Naive thymus-derived CD8-positive, alpha-beta T cell (primary cell): ENCODE measurements at places on chromosomes 13 and 19. TPM values are rescaled to one million over a fixed set of nuclear protein-coding genes. Genes with fewer than 3 reads are reported as not detected.

The KCNJ14 gene
- 2.9 TPM for total RNA-seq

The LGI4 gene
- 0.52 TPM for total RNA-seq

The HSD17B14 gene
- total RNA-seq: 0.62 TPM

DNA sequence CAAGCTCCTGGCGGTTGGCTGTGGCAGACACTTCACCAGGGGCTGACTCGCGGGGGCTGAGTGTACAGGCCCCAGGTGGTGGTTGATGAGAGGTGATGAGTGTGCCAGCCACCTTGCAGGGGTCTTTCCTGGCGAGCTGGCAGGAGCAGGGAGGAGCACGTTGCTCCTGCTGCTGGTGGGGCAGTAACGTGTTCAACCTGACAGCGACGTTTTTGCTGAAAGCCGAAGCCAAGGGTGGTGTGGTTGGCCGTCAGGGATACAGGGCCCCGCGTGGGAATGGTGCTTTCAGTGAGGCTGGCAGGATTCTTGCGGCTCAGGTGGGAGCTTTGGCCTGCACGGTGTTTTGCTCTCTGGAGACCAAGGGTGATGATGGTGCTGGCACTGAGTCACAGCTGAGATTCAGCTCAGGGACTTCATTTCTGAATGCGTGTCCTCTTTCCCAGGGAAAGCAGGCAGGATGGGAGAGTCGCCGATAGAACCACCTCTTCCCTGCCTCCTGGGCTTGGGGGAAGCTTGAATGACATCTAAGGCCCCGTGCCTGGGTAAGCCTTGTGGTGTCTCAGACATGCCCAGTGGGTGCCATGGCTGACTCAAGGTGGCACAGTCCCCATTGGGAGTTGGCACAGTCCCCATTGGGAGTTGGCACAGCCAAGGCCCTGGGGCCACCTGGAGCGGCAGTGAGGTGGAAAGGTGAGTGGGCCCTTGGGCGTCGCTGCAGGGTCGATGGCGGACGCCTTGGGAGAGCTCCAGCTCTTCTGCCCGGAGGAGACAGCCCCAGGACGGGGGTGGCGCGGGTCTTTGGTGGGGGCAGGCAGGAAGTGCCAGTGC lies 8.8 kb downstream of the DAZAP1 start:
- peaks cover 70% of the 10 kb centered on the region for H3K36me3 ChIP-seq
- H3K4me3 ChIP-seq: peak overlapping the region; percentile 30
- H3K27me3 ChIP-seq: no peaks in the 10 kb centered on the region
- H3K27ac ChIP-seq: peak overlapping the region; percentile 77
- peaks cover 66% of the 10 kb centered on the region for H3K4me1 ChIP-seq
- DNase-seq: no peak

DNA sequence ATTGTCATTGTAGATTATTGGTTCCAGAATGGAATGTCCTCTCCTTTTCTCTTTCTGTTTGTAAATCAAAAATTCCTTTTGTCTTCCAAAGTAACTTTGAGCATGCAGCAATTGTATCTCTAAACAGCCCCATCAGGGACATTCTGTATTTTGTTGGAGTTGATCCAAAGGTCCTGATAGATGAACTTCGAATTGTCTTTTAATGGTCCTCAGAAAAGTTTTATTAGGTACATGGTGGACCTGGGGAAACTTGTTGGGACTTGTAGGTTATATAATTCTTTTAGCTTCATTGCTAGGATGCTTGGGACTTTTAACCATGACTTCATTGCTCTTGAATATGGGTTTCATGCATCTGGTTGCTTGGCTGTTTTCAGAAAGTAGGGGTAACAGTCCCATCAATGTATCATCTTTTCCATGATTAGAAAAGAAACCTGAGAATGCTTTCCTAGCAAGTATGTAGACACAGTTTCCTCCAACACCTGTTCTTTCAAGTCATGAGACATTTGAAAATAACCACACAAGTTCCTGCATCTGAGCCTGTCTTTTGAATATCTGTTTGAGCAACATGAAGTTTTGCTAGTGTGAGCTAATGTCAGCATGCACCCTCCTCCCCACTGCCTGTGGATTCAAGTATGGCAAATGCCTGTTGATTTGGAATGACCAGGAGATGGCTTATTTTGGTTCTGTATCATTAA lies 413.1 kb downstream of the KCNRG start:
- DNase-seq: no peak
- peaks cover 26% of the 10 kb centered on the region for H3K4me1 ChIP-seq
- no peaks in the 10 kb centered on the region for H3K36me3 ChIP-seq

DNA sequence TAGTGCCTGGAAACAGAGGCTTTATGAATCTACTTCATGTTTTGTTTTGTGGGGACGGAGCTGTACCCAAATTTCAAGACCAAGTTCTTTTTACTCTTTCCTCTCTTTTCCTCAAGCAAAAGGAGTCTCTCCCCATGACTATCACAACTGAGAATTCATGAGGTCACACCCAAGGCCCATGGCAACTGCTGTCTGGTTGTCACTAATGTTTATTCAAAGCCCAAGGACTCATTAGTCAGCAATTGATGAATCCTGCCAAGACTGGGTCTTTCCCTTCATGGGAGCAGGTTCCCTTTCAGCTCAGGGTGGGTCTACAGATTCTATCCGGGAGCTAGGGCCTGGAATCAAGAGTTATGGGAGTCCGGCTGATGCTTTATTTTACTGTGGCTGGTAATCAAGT lies 441.5 kb upstream of the PCDH20 start:
- H3K4me1 ChIP-seq: no peaks in the 10 kb centered on the region
- H3K27ac ChIP-seq: no peak overlapping the region
- no peak for DNase-seq
- no peaks in the 10 kb centered on the region for H3K36me3 ChIP-seq
- H3K27me3 ChIP-seq: no peaks in the 10 kb centered on the region

- peaks cover 22% of the 10 kb centered on the region for H3K36me3 ChIP-seq
- H3K4me3 ChIP-seq: no peak overlapping the region
- no peak for DNase-seq
- H3K4me1 ChIP-seq: peaks cover 69% of the 10 kb centered on the region
- peak overlapping the region; percentile 39 for H3K27ac ChIP-seq
These were observed 16.8 kb downstream of the POLR1D start for GRCh38 chr13:27638521-27638920.

DNA sequence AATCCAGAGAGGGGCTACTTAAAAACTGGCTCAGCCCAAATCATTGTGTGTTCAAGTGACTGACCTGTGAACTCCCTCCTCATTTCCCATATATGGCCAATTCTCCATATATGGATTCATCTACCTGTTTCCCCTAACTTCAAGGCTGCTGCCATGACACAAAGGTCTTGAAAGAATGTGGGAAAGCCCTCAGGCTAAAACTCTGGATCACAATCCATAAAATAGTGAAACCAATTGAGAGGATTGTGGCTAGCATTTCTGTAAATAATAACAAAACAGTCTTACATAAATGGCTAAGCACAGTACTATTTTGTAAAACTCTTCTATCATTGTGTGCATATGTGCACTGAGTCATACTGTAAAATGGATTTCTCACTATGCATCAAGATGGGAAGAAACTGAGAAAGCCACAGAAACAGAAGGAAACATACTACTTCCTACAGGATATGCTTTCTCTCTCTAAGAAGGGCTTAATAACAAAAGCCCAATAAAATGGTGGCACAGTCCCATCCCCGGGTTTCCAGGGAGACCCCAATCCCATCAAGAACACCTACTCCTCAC lies 80.5 kb downstream of the FOXO1 start:
- H3K27me3 ChIP-seq: no peaks in the 10 kb centered on the region
- H3K27ac ChIP-seq: no peak overlapping the region
- H3K4me3 ChIP-seq: peak overlapping the region; percentile 3
- peaks cover 10% of the 10 kb centered on the region for H3K36me3 ChIP-seq
- peaks cover 94% of the 10 kb centered on the region for H3K4me1 ChIP-seq

- peak overlapping the region; percentile 30 for H3K27ac ChIP-seq
- H3K4me3 ChIP-seq: no peak overlapping the region
- peaks cover 23% of the 10 kb centered on the region for H3K4me1 ChIP-seq
- H3K27me3 ChIP-seq: no peaks in the 10 kb centered on the region
- no peak for DNase-seq
- no peaks in the 10 kb centered on the region for H3K36me3 ChIP-seq
These were observed 26.9 kb downstream of the TMED1 start for GRCh38 chr19:10808937-10809649.

- no peaks in the 10 kb centered on the region for H3K36me3 ChIP-seq
- no peak for DNase-seq
- H3K27ac ChIP-seq: no peak overlapping the region
- H3K27me3 ChIP-seq: peaks cover 5% of the 10 kb centered on the region
- H3K4me3 ChIP-seq: no peak overlapping the region
These were observed 227.5 kb upstream of the SERP2 start for GRCh38 chr13:44146138-44146537.

DNA sequence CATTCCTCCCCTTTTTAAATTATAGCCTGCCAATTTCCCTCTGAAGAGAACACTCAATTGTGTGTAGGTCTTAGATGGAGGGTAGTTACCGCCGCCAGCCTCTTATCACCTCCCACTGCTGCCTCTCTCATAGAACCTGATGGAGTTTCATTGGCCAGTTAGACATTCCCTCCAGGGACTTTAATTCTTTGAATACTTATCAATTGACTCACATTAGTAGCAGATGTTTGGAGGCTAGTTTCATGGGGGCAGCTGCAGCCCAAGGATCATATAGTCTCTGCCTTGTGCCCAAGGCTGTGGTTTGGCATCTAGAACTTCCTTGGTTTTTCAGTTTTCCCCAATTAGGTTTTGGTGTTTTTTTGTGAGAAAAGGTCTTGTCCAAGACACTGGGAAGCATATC lies 318.9 kb upstream of the HTR2A start:
- no peak overlapping the region for H3K4me3 ChIP-seq
- no peak overlapping the region for H3K27ac ChIP-seq
- DNase-seq: no peak
- H3K27me3 ChIP-seq: peaks cover 7% of the 10 kb centered on the region
- H3K36me3 ChIP-seq: no peaks in the 10 kb centered on the region
- H3K4me1 ChIP-seq: no peaks in the 10 kb centered on the region

DNA sequence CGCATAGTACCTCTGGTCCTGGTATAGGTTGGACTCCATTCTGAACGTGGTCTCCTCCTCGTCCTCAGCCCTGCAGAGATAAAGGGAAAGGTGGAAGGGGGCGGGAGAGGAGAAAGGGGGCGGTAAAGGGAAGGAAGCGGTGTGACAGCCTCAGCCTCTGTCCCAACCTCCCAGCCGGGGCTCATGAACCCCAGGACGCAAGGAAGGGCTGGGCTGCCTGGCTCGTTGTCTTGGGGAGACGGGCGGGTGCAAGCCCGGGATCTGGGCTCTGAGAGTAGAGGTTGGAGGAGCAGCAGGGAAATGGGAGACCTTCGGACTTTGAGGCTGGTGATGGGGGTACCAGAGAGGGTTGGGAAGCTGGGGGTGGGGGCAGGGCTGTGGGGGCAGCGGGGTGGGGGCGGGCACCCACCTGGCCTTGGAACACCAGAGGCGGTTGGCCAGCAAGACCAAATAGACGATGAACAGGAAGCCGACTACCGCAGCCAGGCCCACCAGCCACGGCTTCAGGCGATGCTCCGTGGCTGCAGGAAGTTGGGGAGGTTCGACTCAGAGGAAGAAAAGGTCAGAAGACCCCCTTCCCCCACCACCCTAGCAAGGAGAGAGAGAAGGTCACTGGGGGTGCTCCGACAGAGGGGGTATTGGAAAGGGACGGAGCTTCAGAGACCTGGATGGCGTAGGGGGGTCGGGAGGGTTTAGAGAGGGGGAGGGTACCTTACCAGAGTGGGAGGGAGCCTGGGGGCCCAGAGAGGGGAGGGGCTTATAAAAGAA lies 1.7 kb downstream of the SMIM24 start:
- H3K4me3 ChIP-seq: peak overlapping the region; percentile 83
- peak; percentile 34 for DNase-seq
- H3K4me1 ChIP-seq: peaks cover 12% of the 10 kb centered on the region
- H3K36me3 ChIP-seq: no peaks in the 10 kb centered on the region

DNA sequence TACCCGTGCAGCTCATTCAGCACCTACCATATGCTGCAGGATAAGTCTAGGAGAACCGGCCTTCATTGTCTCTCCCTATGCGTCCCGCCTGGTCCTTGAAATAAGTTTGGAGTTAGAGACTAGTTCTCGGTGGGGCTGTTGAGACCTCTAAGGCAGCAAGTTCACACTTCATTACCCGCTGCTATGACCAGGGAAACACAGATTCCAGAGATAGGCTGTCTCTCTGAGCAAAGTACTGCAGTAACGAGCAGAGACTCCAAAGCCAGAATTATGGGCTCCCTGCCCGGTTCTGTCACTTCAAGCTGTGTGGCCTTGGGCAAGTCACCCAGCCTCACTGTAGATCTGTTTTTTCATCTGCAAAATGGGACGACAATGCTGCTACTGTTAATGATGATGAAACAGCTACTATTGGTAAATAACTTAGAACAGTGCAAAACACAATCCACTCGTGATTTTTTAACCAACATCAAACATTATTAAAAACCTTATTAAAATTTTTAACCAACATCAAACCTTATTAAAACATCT lies 184.1 kb downstream of the USP12 start:
- no peak overlapping the region for H3K27ac ChIP-seq
- no peaks in the 10 kb centered on the region for H3K36me3 ChIP-seq
- DNase-seq: no peak
- peaks cover 4% of the 10 kb centered on the region for H3K4me1 ChIP-seq
- H3K4me3 ChIP-seq: no peak overlapping the region
- H3K27me3 ChIP-seq: peaks cover 18% of the 10 kb centered on the region

- H3K27me3 ChIP-seq: no peaks in the 10 kb centered on the region
- peaks cover 36% of the 10 kb centered on the region for H3K4me1 ChIP-seq
- no peak overlapping the region for H3K4me3 ChIP-seq
- peak overlapping the region; percentile 80 for H3K27ac ChIP-seq
These were observed 28.6 kb downstream of the PAK4 start for GRCh38 chr19:39154100-39154628.

- H3K27me3 ChIP-seq: no peaks in the 10 kb centered on the region
- no peak for DNase-seq
- no peaks in the 10 kb centered on the region for H3K36me3 ChIP-seq
- no peak overlapping the region for H3K27ac ChIP-seq
These were observed 1674.9 kb upstream of the PCDH20 start for GRCh38 chr13:63090524-63090923.

- DNase-seq: no peak
- no peak overlapping the region for H3K27ac ChIP-seq
- peaks cover 3% of the 10 kb centered on the region for H3K36me3 ChIP-seq
- no peaks in the 10 kb centered on the region for H3K27me3 ChIP-seq
- peaks cover 11% of the 10 kb centered on the region for H3K4me1 ChIP-seq
These were observed 16.0 kb downstream of the SPATA13 start for GRCh38 chr13:24176351-24177101.

GRCh38 chr19:12777217-12778016 lies 2.1 kb upstream of the HOOK2 start:
- DNase-seq: peak; percentile 78
- H3K27ac ChIP-seq: peak overlapping the region; percentile 95
- H3K4me3 ChIP-seq: peak overlapping the region; percentile 82
- peaks cover 49% of the 10 kb centered on the region for H3K4me1 ChIP-seq

DNA sequence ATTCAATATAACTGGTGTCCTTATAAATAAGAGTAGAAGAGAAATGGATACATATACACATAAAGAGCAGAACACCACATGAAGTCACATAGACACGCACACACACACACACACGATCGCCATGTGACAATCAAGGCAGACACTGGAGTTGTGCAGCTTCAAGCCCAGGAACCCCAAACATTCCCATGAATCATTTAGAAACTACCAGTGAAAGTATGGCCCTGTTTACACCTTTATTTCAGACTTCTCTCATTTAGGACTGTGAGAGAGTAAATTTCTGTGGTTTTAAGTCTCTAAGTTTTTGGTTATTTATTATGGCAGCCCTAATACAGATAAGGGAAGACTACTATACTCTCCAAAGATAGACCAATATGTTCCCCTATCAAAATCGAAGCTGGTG lies 20.4 kb upstream of the TNFSF13B start:
- H3K4me3 ChIP-seq: no peak overlapping the region
- H3K4me1 ChIP-seq: no peaks in the 10 kb centered on the region
- no peaks in the 10 kb centered on the region for H3K27me3 ChIP-seq
- no peak overlapping the region for H3K27ac ChIP-seq
- H3K36me3 ChIP-seq: peaks cover 24% of the 10 kb centered on the region
- no peak for DNase-seq
